ENCODE measurements at places on chromosomes 4 and X. TPM values are rescaled to one million over a fixed set of nuclear protein-coding genes. Genes with fewer than 3 reads are reported as not detected.
A peak's percentile ranks its signal among the peaks of the same experiment; 100 is the strongest.

- DNase-seq: no peak
These were observed 122.7 kb upstream of the CBR4 start for GRCh38 chr4:169132561-169133305.

DNA sequence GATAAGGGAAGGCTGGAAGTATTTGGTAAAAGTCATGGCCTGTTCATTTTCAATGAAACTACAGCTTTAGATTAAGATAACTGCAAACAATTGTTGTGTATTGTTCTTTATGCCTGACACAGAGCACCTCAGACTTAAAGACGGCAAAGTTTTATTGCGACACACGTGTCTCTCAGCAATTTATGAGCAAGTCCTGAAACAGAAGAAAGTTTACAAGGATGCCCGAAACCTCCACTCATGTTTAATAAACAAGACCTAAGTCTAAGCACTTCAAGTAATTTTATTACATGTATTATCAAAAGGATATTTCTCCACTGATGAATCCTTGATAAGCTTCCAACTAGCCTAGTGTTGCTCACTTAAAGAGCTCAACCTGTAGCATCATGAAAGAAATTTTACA, 51.0 kb downstream of the DHX15 start:
- no peak for DNase-seq

GRCh38 chrX:109760922-109761250, 27.8 kb upstream of the ACSL4 start:
- DNase-seq: no peak

DNA sequence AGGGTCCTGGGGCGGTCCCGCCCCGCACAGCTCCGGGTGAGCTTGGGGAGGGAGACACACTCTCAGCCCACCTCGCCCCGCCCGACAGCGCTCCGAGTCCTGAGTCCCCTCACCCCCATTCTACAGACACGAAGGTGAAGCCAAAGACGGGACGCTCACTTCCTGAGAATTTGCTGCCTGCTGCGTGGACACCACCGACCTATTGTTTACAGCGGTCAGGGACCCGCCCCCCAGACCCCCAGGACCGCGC, 796 bp upstream of the ZNF141 start:
- DNase-seq: no peak

DNA sequence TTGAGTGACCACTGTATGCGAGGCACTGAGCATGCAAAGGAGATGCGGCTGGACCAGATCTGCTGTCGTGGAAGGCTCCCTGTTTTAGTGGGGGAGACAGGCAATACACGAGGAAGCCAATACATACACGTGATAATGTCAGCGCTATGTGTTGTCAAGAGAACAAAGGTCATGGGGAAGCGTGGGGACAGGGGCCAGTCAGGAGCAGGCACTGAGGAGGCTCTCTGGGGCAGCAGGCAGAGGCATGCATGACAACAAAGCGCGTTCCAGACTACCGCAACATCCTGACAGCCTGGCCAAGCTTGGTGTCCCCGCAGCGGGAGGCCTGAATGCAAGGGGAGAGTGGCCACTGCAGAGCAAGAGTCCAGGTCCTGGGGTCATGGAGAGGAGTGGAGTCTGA, 61.9 kb downstream of the DCTD start:
- DNase-seq: no peak

DNA sequence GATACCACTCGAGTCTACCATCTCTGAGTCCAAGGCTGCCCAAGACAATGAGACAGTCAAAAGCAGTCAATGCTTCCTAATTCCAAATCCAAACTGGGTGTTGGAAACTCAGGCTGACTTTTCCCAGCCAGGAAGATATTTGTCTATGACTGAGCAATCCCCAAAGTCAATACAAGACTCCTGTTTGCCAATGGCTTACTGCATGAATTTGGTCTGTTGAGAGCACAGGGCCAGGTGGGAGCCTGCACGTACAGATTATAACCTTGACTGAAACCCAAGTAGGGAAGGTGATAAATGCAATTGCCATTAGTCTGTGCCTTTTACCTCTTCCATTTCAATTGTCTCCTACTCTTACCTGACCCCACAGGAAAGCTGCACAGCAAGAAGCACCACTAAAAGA, 72.6 kb upstream of the PPARGC1A start:
- no peak for DNase-seq

- no peak for DNase-seq
These were observed 6.3 kb downstream of the IL15 start for GRCh38 chr4:141642711-141643110.

DNA sequence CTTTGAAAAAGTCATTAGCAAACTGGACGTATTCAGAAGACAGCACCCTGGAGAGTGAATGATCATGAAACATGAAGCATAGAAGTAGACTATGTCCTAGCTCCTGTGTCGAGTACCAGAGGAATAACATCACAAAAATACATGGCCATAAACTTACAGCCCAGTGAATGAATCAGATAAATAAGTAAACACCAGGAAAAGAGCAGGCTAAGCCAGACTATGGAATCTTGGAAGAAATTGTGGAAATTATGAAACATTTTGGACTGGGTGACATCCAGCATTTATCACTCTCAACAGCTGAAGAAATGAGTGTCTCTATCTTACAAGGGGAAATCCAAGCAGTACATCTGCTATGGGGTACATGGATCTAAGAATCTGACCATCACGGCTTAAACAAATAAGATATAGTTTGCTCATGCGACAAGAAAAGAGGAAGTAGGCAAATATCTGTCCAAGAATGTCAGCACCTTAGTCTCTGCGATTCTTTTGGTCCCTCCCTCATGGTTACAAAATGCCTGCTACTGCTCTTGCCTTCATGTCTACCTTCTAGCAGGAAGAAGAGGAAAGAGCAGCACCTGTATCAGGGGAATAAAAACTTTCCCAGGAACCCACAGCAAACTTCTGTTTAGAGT, 481.5 kb downstream of the BCOR start:
- DNase-seq: no peak

DNA sequence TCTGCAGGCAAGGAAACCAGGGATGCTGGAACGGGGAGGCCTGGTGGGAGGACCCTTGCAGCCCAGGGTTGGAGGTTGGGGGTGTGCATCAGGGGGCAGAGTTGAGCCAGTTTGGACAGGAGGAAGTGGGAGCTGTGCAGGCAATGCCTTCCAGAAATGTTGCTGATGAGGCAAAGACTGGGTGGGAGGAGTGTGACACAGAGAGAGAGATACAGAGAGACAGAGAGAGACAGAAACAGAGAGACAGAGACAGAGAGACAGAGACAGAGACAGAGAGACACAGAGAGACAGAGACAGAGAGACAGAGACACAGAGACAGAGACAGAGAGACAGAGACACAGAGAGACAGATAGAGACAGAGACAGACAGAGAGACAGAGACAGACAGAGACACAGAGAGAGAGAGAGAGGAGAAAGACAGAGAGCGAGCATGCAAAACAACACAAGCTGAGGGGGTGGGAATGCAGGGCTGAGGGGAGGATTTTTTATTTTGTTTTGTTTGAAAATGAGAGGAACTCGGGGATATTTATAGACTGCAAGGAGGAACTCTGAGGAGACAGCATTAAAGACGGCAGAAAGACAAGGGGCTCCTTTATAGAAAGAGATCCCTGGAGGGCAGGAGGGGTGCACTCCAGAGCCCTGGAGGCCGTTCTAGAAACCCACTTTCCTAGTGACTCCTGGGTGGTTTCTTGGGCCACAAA, 1.9 kb upstream of the HAUS3 start:
- peak; percentile 68 for DNase-seq

GRCh38 chr4:52234561-52235440, 183.7 kb downstream of the SPATA18 start:
- peak; percentile 71 for DNase-seq

GRCh38 chrX:37753384-37753783, 26.5 kb upstream of the CYBB start:
- DNase-seq: no peak

DNA sequence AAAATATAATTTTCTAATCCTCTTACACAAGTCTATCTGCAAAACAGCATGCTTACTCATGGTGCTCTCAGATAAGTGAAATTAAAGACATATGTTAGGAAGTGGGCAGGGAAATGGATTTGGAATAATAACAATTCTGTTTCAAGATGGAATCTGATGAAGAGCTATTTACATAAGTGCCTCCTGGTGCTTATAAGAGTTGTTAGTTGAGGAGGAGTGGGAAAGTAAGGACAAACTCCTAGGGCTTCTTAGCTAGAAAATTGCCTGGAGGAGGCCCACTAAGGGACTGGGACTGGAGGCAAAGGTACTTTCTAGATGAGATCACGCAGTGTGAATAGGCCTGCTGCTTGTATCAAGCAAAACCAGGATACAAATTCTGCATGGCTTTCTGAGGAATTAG, 939.8 kb downstream of the GLUD2 start:
- no peak for DNase-seq

DNA sequence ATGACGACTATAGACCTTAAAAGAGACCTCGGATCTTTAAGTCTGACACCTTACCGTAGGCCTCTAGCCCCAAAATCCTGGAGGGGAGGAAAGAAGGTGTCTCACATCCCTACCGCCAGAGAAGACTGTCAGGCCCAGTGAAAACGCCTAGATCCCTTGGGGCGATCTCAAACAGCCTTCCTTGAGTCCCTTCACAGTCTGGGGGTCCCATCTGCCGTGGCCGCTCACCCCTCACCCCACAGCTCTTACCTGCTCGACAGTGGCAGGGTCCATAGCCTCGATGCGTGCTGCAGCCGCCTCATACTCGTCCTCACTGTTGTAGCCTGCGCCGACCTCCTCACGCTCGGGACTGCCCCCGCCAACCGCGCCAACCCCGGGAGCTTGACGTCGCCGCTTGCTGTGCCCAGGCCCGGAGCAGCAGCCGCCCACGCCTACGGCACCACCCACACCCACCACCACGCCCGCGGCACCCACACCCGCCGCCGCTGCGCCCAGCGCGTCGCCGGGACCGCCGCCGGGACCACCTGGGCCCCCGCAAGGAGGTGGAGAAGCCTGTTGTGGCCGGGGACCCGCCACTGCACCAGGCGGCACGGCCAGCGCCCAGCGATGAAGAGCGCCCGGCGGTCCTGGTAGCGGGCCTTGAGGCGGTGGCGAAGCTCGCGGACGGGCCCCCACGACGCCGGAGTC, 536 bp downstream of the OTUD5 start:
- no peak for DNase-seq

- DNase-seq: no peak
These were observed 239.1 kb downstream of the RASL11B start for GRCh38 chr4:53101191-53101581.

GRCh38 chr4:82705169-82705927, 93.2 kb downstream of the SCD5 start:
- DNase-seq: no peak

GRCh38 chr4:159298502-159298901, 195.6 kb downstream of the RAPGEF2 start:
- DNase-seq: no peak

GRCh38 chrX:12890467-12890866, 16.0 kb upstream of the TLR8 start:
- DNase-seq: no peak

GRCh38 chr4:114132830-114133229, 153.4 kb upstream of the ARSJ start:
- DNase-seq: no peak

- DNase-seq: no peak
These were observed 47.3 kb upstream of the FAM9A start for GRCh38 chrX:8848441-8848840.

GRCh38 chrX:30278365-30278764, 30.8 kb downstream of the NR0B1 start:
- no peak for DNase-seq

GRCh38 chr4:24890561-24891126, 22.2 kb downstream of the CCDC149 start:
- no peak for DNase-seq

DNA sequence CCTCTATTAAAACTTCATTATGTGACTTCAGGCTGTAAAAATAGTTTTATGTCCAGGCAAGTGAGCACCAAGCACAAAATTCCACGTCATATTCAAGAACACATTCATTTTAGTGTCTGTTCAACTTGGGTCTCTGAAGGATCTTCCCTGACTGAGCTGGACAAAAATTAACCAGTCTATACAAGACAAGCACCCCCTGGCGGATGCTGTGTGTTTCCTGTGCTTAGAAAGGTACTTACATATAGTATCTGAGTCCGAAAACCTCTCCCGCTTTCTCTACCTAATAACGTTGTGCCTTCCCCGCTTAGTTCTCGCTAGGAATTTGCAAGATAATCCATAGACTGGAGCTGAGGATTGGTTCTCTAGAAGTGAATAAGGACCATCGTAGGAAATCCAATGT, 2214.5 kb upstream of the TENM3 start:
- DNase-seq: no peak

DNA sequence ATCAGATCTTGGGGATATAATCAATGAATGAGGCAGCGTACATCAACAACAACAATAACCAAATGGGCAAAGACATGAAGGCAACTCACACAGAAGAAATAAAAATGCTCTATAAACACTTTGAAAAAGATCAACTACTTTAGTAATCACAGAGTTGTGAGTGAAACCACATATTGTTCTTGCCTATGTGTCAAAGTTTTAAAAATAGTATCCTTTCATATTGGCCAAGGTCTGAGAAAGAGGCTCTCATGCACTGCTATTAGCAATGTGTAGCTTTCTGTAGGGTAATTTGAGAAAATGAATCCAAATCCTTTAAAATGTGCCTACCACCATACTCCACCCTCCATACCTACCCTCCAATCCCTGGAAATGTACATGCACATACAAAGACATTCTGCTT, 25.0 kb downstream of the COQ2 start:
- no peak for DNase-seq

Gene CCDC110
- polyA plus RNA-seq: 1.8 TPM

Gene CCDC120
- polyA plus RNA-seq: 4.6 TPM

Gene BEX5
- 13.5 TPM for polyA plus RNA-seq

Gene BMP3
- polyA plus RNA-seq: 7.8 TPM

Gene IL1RAPL1
- 0.23 TPM for polyA plus RNA-seq

Gene ADH1B
- polyA plus RNA-seq: 254 TPM

Gene SMIM31
- not detected for polyA plus RNA-seq

Gene ARR3
- not detected for polyA plus RNA-seq

Gene GPRASP1
- polyA plus RNA-seq: 47.1 TPM

Gene JCHAIN
- polyA plus RNA-seq: 93.0 TPM

Gene TGIF2LX
- not detected for polyA plus RNA-seq

Gene ABCB7
- 16.4 TPM for polyA plus RNA-seq

Gene ACOX3
- polyA plus RNA-seq: 14.2 TPM

Gene HMGN5
- 21.2 TPM for polyA plus RNA-seq

Gene SPIN2A
- 0.40 TPM for polyA plus RNA-seq

Gene DNAAF6
- polyA plus RNA-seq: not detected

Gene PLRG1
- 35.6 TPM for polyA plus RNA-seq
